G401 (cell line): ENCODE measurements at places on chromosomes 6 and 20.
A peak's percentile ranks its signal among the peaks of the same experiment; 100 is the strongest.

GRCh38 chr20:4604580-4604979 is 117.1 kb upstream of the PRND start:
- no peak for DNase-seq

DNA sequence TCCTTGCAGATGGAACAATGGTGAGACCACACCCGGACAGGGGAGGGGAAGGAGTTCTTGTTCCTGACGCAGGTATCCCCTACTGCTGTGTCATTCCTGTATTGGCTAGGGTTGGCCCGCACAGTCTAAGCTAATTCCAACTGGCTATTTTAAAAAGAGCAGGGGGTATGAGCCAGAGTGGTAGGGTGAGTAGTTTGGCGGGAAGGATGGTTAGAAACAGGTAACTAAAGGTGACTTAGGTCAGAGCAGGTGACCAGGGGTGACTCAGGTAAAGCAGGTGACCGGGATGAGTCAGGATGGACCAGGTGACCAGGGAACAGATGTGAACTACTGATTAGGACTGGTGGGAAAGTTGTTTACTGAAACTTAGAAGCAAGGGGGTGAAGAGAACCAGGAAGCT is 58.0 kb downstream of the ZNF292 start:
- DNase-seq: no peak

- DNase-seq: no peak
These were observed 9.7 kb downstream of the PHF10 start for GRCh38 chr6:169714595-169714994.

- peak; percentile 68 for DNase-seq
These were observed 13.0 kb downstream of the CUL7 start for GRCh38 chr6:43040542-43041257.

DNA sequence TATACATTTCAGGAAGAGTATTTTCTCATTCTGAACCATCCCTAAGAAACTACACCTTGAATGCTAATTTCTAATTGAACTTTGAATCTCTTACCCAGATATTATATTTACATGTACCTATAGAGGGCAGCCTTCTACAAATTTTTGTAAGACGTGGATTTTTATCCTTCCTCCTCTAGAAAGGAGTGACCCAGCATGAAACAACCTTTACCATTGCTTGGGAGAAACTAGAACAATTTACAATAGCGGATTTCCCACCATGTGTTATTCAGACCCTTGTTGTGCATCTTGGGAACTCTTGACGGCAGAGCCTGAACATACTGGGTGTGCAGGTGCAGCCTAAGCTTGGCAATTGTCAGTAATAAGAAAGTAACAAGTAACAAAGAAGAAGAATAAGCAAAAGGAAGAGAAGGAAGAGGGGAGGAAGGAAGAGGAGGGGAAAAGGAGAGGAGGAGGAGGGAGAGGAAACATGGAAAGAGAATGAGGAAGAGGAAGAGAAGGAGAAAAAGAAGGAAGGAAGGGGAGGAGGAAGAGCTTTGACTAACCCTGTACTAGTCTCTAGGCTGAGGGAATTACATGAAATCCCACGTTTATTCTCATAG is 10.8 kb upstream of the TAAR1 start:
- DNase-seq: peak; percentile 15

DNA sequence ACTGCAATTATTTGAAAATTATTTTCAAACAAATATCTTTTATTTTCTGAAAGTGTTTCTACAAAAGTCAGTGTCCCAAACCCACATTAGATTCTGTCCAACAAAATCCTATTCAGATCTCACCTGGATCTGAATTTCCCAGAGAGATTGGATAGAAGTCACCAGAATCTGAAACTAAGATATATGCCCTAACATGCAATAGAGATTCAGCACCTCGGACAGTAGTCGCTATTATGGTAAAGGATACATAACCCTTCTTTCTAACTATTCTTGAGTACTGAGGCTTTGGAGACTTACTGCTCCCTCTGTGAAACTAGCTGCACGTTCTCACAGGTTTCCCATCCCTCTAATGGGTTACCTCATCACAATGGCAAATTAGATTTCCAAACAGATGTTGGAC is 151.4 kb downstream of the ID4 start:
- DNase-seq: no peak

DNA sequence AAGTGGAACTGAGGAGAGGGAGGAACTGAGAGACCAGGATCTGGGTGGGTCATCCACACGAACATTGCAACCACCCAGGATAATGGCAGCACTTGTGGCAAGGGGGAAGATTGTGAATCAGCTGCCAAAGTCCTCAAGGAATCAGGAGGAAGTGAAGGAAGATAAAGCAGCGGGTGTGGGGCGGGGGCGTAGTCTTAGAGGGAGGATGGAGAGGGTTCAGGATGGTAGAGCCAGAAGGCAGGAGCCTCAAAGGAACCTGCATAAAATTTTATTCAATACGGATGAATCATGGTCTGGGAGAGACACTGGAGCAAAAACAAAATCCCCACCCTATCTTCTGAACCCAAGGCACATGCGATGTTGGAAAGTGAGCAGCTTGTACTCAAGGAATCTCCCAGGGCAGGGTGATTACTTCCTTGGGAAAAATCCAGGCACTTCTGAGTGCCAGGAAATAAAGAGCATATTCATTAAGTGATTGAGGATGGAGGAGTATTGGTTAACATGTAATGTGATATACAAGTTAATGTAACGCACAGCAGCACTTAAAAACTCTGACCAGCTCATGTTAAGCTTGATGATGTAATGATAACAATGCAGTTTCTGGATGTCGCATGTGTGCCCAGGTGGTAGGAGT is 82.0 kb upstream of the B3GAT2 start:
- no peak for DNase-seq

DNA sequence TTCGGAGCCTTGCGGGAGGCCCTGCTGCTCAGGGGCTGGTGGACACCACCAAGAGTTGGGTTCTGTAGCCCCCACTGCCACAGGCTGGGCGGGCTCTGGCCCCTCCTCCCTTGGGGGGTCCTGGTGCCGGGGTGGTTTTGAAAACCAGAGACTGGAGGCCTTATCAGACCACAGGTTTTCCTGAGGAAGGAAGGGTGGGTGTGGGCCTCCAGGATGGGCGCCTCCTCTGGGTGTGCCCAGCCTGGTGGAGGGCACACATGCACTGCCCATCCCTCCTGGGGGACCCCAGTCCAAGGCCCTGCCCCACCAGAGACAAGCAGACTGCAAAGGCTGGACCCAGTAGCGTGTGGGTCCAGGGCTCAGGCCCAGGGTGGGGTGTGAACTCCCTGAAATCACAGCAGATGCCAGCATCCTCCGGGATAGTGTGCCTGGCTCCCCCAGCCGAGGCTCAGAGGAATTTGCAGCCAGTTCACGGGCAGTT is 13.5 kb upstream of the ZBTB46 start:
- peak; percentile 57 for DNase-seq

DNA sequence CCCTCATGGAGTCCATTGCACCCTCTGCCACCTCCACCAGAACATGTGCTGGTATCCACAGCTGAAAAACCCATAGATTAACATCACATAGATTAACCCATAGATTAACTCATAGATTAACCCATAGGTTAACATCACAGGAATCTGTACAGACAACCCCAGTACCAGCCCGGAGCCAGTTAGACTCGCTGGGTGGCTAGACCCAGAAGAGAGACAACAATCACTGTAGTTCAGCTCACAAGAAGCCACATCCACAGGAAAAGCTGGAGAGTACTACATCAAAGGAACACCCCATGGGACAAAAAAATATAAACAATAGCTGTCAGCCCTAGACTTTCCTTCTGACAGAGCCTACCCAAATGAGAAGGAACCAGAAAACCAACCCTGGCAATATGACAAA is 25.1 kb downstream of the SERPINB9 start:
- no peak for DNase-seq

DNA sequence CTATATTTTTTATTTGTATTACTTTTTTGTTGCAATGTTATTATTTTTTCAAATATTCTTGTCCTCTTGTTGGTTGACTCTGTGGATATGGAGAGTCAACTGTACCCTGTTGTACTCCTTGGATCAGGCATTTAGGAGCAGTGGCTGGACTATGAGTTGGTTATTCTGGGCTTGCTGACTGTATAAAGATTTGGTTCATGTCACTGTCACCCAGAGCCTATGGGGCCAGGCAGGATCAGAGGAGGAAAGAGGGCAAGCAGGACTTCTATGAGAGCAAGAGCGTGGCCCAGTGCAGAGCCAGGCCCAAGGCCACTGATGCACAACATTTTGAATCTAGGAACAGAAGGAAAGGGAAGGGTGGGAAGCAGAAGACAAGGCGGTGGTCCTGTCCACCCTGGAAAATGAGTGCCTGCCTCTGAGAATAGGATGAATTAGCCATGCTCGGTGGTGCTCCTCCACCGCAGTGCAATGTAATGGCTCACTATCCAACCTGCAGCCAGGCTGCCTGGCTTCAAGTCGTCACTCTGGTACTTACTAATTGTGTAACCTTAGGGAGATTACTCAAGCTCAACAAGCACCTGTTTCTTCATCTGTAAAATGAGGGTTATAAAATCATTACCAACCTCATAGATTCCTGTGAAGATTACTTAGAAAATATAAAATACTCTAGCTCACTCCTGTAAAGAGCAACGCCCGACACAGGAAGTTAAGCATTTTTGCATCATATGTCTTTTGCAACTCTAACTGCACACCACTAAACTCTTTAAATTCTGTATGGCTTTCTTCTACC is 192.1 kb downstream of the KCNQ5 start:
- DNase-seq: no peak

- no peak for DNase-seq
These were observed 166.5 kb downstream of the KIF6 start for GRCh38 chr6:39558591-39559190.

GRCh38 chr6:141562186-141562811 is 570.4 kb upstream of the GJE1 start:
- DNase-seq: peak; percentile 34

GRCh38 chr6:160085226-160085625 is 36.4 kb upstream of the SLC22A1 start:
- no peak for DNase-seq
